ENCODE measurements at places on chromosomes 4 and X.
A peak's percentile ranks its signal among the peaks of the same experiment; 100 is the strongest.

DNA sequence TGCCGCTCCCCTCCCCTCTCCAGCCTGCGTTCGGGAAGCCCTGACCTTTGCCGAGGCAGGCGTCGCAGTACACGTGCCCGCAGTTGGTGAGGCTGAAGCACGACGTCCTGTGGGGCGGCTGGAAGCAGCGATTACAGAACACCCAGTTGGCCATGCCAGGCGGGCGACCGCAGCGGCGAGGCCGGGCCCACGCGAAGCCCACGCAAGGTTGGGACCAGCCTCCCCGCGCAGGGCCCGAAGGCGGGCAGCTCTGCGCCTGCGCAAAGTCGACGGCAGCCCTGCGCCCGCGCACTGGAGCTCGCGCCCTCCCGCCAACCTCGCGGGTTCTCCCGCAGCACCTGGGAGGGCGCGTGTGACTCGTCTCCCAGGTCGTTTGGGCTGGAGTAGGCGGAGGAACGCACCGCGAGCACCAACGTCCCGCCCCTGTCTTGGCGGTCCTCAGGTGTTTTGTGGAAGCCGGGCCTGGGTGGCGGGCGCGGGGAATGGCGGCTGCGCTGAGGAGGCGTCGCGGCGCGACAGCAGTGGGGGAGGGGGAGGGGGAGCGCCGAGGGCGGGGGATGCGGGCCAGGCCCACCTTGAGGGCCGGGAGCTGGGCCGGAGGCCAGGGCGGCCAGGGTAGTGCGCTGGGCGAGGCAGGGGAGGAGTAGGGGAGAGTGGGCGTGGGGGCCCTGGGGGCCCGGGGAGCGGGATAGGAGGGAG lies at the start of gene RNF212:
Gene RNF212 (minus strand): TSS at position 254 of the 699 bp plus-strand sequence. CDS start 100 bp downstream, at position 154.
- DNase-seq = peak; percentile 32

- DNase-seq = no peak
These were observed 9.5 kb upstream of the CENPE start for GRCh38 chr4:103207673-103208072.

DNA sequence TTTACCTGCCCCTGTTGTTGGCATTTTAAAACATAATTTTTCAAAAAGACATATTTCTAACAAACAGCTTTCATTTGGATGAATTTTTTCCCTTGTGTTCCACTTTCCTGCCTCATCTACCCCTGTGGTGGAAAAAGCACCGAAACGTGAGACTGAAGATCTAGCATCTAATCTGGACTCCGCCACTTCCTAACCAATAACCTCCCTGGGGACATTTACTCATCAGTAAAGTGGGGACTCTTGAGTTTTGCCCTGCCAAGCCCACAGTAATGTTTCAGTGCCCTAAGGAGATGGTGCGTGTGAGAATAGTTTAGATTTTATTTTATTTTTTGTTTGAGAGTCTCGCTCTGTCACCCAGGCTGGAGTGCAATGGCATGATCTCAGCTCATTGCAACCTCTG lies 56.7 kb downstream of the ADGRG2 start:
- no peak for DNase-seq

DNA sequence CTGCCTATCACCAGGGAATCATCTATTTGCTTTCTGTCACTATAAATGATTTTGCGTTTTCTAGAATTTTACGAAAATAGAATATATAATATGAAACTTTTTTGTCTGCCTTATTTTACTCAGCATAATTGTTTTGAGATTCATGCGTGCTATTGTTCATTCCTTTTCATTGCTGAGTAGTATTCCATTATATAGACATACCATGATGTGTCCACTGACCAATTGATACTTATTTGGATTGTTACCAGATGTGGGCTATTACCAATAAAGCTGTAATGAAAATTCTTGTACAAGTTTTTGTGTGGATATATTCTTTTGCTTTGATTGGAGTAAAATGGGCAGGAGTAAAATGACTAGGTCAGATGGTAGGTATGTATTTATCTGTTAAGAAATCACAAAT lies 390.7 kb upstream of the EMCN start:
- DNase-seq = no peak

DNA sequence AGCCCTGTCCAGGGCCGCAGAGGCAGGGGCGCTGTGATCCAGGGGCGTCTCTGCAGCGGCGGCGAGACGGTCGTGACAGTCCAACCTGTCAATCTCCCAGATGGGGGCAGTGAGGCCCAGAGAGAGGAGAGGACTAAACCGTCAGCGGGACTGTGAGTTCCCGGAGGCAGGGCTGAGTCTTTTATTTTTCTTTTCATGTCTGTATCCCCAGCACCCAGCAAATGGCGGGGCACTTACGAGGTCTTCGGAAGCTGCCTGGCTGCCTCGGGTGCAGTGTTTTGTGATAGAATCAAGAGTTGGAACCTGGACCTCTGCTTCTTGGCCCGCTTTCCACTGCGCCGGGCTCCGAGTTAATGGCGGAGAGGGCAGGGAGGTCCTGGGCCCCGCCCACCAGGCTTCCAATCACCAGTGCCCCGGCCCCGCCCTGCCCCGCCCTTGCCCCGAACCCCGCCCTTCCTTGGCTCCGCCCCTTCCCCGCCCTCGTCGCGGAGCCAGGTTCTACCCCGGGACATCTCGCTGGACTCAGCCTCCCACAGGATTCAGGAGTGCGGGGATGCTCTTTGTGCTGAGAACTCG lies 35.3 kb upstream of the GRPEL1 start:
- peak; percentile 69 for DNase-seq

DNA sequence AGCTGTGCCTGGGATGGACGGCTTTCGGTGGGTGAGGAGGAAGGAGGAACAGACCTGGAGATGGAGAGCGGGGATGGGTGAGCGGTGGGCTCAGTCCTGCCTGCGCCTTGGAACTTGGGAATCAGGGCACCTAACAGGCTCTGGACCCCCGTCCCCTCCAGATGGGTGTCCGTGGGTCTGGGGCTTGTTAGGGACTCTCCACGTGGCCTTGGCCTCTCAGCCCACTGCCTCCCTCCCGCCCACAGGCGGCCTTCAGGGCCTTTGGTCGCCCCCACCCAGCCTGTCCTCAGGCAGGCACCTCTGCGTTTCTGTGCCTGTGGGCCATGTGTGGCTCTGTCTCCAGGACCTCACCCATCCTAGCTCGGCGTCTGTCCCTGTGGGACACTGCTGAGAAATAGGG lies 29.0 kb downstream of the TRMT44 start:
- DNase-seq = no peak

GRCh38 chr4:152556834-152557233 lies 20.9 kb upstream of the FBXW7 start:
- DNase-seq = no peak

DNA sequence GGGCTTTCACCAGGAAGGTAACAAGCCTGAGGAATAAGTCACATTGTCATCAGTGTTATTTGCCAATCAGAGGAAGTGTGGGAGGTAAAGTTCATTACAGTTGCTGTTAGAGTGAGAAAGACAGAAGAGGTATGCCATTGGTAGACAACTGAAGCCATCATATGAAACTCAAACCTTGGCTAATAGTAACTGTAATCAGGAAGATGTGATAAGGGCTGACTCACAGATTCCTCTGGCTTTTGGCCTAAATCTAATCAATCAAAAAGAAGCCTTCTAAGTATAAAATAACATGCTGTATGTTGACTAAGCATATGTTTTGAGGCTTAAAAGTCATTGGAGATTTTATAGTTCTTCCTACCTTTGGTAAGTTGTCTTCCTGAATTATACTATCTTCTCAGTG lies 242.8 kb downstream of the PCDH7 start:
- no peak for DNase-seq

DNA sequence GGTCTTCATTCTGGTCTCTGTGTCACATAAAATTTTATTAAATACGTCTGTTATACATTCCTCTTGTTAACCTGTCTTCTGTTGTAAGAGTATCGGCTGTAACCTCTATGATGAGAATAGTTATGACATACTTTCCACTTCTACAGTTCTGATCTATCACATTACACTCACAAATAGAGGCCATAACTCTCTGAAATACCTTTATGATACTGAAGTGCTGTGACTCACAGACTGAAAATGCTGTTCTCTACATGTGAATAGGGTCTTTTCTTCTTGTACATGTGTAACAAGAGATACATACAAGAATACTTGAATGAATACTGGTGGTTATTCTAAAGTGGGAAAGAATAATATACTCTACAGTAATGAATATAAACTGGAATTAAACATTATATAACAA lies 1047.6 kb downstream of the TECRL start:
- DNase-seq = no peak

DNA sequence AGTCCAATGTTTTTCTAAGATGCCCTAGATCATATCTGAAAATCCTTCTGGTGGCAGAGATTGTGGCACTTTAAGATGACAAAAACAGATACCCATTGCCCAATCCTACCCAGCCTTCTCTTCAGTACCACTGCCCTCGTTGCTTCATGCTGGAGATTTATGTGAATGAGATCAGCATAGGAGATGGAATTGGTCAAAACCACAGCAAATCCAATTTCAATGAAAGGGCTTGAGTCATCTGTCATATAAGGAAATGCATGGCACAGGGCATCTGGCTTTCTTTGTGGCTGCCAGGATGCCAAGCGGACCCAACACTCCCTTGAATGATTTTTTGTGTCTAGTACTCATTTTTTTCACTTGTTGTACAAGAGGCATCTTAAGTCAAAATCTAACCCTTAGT lies 16.8 kb downstream of the AFF2 start:
- no peak for DNase-seq

GRCh38 chr4:145531223-145531622 lies 49.6 kb downstream of the SMAD1 start:
- no peak for DNase-seq

- DNase-seq = no peak
These were observed 12.5 kb downstream of the CC2D2A start for GRCh38 chr4:15481961-15482745.

DNA sequence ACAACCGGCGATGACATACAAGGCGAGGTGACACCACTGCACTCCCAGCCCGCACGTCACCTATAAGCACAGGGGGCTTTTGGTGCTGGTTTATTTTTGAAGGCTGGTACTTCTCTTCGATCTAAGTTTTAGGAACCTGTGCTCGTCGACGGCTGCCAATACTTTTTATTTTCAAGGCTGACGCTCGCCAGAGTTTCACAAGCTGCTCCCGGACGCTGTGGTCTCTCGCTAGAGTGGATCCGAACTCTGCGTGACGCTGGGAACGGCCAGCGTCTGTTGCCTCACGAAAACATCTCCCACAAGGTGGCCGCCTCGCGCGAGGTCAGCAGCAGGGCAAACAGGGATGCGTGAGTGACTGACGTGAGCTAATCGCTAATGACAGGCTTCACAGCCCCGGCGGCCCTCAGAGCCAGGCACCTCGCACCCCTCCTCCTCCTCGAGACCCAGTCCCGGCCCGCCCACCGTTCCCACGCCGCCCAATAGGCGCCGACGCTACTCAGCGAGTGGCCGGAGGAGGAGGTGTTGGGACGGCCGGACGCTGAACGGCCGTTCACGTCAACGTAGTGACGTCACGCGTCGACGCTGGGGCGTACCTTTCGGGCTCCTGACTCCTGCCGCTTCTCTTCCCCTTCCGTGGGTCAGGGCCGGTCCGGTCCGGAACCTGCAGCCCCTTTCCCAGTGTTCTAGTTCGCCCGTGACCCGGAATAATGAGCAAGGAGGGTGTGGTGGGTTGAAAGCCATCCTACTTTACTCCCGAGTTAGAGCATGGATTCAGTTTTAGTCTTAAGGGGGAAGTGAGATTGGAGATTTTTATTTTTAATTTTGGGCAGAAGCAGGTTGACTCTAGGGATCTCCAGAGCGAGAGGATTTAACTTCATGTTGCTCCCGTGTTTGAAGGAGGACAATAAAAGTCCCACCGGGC lies at the start of gene CLCN3:
Gene CLCN3 (plus strand): TSS at position 621 of the 922 bp plus-strand sequence. CDS start 15,351 bp downstream, outside the sequence.
- peak; percentile 92 for DNase-seq

- no peak for DNase-seq
These were observed 137.4 kb upstream of the ARSJ start for GRCh38 chr4:114116861-114117260.

- DNase-seq = no peak
These were observed 450.2 kb downstream of the PCDH18 start for GRCh38 chr4:137082061-137082460.

- no peak for DNase-seq
These were observed 226.9 kb downstream of the FSTL5 start for GRCh38 chr4:161936625-161937550.

DNA sequence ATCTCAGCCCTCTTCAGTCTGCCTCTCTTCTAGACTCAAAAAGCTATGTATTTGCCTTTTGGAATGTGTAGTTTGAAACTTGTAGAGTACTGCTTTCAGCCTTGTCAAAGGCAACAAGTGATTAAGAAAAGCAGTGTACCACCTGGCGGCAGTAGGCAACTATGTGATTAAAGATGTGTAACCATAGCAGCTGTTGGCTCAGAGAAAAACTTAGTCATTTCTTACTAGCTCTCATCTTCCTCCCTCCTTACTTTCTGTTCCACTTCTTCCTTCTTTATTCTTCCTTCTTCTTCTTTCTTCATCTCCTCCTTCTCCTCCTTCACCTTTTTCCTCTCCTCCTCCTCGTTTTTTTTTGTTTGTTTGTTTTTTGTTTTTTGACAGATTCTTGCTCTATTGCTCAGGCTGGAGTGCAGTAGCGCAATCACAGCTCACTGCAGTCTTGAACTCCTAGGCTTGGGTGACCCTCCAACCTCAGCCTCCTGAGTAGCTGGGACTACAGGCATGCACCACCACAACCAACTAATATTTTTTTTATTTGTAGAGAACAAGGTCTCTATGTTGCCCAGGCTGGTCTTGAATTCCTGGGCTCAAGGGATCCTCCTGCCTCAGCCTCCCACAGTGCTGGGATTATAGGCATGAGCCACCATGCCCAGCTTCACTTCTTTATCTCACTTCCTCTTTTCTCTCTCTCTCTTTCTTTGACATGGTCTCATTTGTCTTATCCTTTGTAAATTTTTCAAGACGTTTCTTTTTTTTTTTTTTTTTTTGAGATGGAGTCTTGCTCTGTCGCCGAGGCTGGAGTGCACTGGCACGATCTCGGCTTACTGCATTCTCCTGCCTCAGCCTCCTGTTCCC lies 32.6 kb downstream of the ABHD18 start:
- DNase-seq = peak; percentile 4

GRCh38 chrX:22357621-22358020 lies 84.9 kb downstream of the CBLL2 start:
- DNase-seq = no peak

DNA sequence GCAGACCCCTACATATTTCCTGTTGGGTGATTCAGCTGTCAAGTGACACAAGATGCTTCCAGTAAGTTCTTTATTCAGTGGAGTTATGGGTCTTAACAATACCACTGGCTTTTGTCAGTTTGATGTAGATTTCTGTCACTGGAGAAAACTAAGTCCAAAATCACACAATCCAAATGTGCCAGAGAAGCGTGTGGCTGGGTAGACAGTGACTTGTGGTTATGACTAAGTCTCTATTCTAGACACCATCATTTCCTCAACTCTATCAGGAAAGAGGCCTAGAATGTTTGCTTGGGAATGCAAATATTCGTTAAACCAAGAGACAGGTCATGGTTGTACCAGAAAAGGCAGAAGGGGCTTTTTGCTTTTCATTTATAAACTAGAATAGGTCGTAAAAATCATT lies 54.4 kb upstream of the HS3ST1 start:
- no peak for DNase-seq
